ENCODE measurements at places on chromosomes 11 and 22.

- no peak for DNase-seq
These were observed 234.8 kb downstream of the GRIK4 start for GRCh38 chr11:120746376-120746775.

DNA sequence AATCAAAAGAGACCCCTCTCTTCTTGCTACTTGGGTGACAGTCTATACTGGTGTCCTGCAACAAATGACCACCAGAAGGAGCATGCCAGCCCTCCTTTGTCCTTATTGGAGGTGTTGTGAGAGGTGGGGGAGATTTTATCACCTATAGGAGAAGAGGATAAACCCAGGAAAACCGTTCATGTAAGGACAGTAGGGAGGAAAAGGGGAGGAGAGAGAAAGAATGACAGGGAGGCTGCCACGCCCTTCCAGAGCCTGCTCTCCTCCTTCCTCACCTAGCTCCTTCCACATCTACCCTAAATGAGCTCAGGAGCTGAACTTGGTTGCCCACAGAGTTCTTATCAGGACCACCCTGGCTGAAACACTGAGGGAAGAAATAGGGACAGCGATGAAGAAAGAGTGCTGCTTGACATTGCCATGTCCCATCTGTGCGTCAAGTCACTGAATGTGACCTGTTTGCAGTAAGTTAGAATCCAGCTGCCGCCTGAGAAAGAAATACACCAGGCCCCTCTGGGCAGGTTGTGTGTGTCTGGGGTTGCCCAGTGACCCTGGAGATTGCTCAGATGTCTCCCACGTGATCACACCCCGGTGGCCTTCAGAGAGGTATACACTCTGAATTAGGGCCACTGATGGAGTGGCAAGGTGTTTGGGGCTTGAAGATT is 40.4 kb upstream of the ETS1 start:
- peak; percentile 40 for DNase-seq

GRCh38 chr22:45073064-45073463 is 63.3 kb upstream of the PHF21B start:
- no peak for DNase-seq

DNA sequence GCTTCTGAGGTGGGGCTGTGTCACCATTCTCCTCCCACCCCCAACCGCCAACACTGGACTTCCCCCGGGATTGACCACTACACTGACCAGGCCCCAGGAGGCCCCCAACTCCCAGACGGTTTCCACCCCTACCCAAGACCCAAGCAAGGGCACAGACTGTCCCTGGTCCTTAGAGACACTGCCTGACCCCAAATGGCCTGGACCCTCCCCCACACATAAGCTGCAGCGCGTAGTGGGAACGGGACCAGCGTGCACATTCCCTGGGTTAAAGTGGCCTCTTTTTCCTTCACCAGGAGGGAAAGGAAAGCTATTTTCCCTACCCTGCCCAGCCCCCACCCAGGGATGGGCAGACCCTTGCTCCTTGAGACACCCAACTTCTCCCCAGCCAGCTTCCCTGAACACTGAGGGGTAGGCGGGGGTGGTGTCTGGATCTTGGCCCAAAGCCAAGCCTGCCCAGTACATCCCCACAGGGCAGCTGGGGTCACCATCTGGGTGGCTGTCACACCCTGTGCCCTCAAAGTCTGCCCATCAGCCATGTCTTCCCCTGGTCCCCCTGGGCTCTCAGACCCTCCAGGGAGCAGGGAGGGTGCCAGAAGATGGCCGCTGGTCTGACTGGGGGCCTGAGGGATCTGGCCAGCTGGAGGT is 1.6 kb upstream of the MAPK12 start:
- DNase-seq: no peak

DNA sequence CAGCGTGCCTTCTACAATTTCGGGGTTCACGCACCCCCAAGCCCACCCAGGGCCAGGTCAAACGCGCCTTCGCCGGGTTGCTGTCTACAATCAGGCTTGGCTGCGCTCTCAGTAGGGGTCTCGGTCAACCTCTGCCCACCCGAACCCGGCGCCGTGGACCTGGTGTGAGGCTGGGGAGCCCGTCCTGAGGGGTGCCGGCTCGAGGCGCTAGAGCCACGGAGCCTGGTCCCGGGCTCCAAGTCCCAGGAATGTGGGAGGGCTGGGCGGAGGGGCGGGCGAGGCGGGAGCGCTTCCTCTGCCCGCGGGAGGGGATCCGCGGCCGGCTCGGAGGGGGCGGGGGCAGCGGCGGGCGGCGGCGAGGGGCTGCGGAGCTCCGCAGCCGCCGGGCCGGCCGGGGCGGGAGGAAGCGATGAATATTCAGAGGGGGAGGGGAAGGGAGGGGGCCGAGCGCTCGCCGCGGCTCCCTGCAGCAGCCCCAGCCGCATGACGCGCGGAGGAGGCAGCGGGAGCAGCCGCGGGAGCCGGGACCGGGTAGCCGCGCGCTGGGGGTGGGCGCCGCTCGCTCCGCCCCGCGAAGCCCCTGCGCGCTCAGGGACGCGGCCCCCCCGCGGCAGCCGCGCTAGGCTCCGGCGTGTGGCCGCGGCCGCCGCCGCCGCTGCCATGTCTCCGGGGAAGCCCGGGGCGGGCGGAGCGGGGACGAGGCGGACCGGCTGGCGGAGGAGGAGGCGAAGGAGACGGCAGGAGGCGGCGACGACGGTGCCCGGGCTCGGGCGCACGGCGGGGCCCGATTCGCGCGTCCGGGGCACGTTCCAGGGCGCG is at the start of gene PTPRJ:
Gene PTPRJ (plus strand): TSS at position 472 of the 819 bp plus-strand sequence. CDS start 354 bp downstream, outside the sequence.
- peak; percentile 47 for DNase-seq

GRCh38 chr11:61922539-61922938 is 5.2 kb upstream of the RAB3IL1 start:
- no peak for DNase-seq

DNA sequence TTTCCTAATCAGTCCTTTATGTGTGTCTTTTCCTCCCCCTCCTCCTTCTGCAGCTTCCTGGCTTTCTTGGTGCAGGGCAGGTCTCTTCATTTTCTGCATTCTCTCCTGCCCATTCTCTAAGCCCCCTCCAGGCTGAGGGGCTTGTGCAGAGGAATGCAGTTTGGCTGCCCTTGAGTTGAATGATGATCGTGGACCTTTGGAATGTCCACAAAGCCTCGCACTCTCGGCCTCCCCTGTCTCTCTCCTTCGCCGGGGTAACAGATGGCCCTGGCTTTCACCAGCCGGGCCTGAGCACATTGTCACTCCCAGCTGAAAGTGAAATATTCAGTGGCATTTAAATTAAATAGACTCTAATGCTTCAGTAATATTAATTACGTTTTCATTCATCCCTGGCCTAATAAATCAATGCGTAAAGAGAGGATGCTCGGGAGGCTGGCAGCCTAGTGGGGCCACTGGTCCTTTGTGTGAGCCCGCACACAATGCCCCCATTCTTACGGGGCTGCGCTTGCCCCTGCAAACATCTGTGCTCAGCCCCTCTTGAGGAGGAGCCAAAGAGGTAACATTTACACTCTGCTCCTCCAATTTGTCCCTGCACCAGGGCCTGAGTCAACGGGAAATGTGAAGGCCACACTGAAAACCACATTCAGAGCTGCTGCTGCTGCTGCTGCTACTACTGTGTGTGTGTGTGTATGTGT is 64.9 kb upstream of the PAX6 start:
- no peak for DNase-seq

- no peak for DNase-seq
These were observed 20.1 kb downstream of the TSPAN18 start for GRCh38 chr11:44746894-44747293.

DNA sequence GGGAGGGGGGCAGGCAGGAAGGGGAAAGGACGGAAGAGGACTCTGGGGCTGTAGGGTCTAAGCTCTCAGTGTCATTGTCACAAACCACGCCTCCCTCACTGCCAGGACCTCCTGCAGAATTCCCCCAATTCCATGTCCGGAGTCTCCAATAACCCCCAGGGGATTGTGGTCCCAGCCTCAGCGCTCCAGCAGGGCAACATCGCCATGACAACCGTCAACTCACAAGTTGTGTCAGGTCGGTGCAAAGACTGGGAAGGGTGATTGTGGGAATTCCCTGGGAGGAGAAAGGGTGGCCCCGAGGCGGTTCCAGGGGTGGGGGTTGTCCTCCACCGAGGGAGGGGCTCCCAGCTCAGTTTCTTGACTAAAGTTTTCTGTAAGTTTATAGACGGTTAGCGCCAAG is 86.0 kb downstream of the FEZ1 start:
- DNase-seq: no peak

- no peak for DNase-seq
These were observed 4.8 kb upstream of the PRDM11 start for GRCh38 chr11:45141631-45142030.

- no peak for DNase-seq
These were observed 7.8 kb upstream of the EIF3D start for GRCh38 chr22:36536717-36537116.

- no peak for DNase-seq
These were observed 83.6 kb upstream of the BLID start for GRCh38 chr11:122199661-122200060.

DNA sequence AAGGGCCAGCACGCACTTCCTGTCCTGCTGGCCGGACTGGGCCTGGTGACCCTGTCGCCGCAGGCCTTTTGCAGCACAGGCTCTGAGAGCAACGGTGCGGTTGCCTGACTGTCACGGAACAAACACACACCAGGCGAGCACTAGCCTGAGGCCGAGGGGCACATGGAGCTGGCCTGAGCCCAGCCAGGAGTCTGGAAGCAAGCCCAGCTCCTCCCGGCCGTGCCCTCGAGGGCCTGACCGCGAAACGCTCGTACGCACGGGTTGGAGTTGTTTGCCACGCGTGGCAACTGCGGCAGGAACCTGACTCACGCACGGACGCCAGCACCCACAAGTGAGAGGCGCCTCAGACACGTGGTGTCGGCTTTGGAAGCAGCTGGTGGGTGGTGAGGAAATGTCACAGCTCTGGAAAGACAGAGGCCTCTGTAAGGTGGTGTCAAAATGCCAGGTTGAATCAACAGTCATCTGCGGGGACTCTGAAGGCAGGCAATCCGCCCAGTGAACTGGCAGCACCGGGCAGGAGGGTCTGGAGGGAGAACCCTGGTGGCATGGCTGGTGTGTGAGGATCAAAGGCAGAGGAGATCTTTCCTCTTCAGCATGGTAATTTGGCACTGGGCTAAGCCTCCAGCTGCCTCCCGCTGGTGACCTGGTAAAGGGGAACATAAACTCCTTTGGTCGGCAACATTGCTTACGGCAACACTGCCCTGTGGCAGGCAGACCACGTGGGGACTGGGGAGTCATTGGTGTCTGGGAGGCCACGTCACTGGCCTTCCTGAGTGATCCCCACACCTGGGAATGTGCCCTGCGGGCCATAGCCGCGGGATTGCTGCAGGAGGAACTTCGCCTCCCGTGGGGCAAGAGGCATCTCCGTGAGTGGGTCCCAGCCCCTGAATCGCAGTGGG is 15.3 kb upstream of the IL17REL start:
- peak; percentile 41 for DNase-seq

- no peak for DNase-seq
These were observed 1.7 kb downstream of the TOM1 start for GRCh38 chr22:35301372-35301874.

DNA sequence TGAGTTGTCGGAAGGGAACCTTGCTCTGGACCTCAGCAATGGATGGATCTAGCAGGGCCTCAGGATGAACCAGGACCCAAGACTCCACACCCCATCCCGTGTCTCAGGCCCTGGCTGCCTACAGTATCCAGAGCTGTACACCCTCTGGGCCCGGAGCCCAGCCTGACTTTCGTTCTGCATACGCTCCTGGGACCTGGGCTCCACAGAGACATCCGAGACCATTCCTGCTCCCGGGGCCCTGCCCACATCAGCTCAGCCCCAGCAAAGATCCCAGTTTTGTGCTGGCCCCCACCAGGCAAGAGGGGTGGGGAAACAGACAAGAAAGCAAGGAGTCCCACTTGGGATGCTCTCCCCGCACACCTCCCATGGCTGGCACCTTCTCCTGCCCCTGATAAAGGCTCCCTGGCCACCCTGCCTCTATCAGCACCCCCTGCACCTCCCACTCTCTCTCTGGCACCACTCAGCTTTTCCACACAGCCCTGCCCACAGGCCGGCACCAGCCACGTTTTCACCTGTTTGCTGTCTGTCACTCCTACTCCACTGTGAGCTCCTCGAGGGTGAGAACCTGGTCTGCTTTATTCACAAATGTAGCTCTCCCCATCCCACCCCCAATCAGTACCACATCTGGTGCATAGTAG is 64.5 kb upstream of the TCF20 start:
- no peak for DNase-seq

GRCh38 chr22:43152003-43152356 is 621 bp downstream of the TSPO start:
- no peak for DNase-seq

GRCh38 chr11:46918083-46918787 is at the start of gene LRP4:
TSS of gene LRP4 (minus strand) at chr11:46918550. CDS start at chr11:46918379, 171 bp downstream.
- DNase-seq: peak; percentile 37

DNA sequence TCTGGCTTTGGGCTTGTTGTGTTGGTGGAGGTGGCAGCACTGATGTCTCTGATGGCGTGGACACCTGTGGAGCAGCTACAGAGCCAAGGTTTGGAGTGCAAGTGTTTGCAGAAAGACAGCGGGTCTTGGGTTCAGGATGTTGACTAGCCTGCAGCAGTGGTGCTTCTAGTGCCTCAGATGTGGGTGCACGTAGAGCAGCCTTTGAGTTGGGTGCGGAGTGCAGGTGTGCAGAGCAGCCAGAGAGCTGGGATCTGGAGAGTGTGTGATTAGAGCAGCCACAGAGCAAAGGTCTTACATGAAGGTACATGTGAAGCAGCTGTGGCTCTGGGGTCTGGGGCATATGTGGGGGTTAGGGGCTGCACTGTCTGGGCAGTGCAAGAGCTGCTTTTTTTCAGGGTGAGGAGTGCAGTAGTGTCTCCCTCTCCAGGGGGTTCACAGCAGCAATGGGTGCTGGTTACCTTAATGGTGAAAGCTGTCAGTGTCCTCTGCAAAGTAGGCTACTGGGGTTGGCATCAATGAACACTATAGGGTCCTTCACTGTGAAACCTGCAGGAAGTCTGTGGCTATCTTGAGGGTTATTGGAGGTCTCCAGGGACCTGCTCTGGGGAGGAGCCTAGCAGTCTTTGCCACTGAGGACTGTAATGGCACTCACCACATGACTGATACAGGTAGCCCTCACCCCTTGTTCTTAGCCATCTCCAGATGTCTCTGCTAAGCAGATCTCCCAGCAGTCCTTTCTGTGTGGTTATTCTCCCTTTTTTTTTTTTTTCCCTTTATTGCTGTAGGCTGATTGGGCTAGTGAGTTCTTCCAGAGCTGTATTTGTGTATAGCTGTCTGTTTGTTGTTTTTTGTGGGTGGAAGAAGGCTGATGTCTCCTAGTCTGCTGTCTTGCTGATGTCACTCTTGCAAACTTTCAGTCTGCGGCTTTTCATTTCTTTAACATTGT is 14.3 kb downstream of the BIRC2 start:
- peak; percentile 35 for DNase-seq

- no peak for DNase-seq
These were observed 1.0 kb downstream of the B4GALNT4 start for GRCh38 chr11:370070-370941.

GRCh38 chr11:1949922-1950321 is 2.8 kb downstream of the MRPL23 start:
- DNase-seq: no peak

GRCh38 chr11:77515063-77515462 is 41.2 kb upstream of the PAK1 start:
- DNase-seq: no peak

Measured in CD4-positive, alpha-beta T cell (primary cell).